Myocyte (in vitro differentiated cells): ENCODE measurements at places on chromosomes 6 and 20. TPM values are rescaled to one million over a fixed set of nuclear protein-coding genes. Genes with fewer than 3 reads are reported as not detected.

GRCh38 chr6:90008189-90008907 is 114.1 kb downstream of the GJA10 start:
- no peak for DNase-seq

DNA sequence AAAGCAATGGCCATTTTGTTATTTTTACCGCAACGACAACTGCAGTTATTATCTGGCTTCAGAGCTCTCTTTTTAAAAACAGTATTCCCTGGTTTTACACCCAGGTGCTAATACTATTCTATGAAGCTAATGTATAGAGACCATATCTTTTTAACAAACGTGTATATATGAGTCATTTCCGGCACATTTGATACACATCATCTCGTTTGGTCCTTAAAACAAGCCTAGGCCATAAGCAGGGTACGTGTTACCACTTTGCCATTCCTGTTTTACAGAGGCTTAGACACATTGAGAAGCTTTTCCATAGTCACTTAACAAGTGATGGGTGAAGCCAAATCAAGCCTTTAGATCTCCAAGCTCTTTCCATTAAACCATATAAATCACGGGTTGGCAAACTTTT is 5.5 kb downstream of the TRAF3IP2 start:
- no peak for DNase-seq

OVOL2 gene
- total RNA-seq: not detected in 2 replicates

DNA sequence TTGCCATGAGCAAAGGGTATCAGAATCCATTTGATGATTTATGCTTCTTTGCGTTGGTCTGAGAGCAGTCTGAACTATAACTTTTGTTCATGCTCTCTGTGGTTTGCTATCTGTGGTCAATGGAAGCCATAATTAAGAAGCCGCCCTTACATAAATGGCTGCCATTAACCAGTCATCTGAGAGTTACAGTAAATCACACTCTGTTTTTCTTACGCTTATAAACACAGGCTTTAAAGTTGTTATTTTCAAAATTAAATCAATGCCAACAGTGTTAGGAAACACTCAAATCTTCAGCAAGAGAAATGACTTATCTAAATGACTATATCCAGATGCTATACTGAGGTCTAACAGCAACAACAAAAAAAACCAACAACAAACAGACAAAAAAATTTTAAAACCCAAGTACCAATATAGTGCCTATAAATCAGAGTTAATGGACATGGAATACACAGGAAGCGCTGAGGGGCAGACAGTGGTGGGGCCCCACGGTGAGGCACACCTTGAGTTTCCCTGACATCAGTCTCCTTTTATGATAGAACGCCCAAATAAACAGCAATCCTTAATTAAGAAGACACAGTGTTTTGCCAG is 108.0 kb upstream of the C6orf118 start:
- DNase-seq: no peak

SLC35F1 gene
- not detected in 2 replicates for total RNA-seq

NDUFAF5 gene
- total RNA-seq: 22.5 and 24.2 TPM in 2 replicates

EFCAB8 gene
- 0.83 TPM in 1 of 2 replicates, not detected in the other for total RNA-seq

- DNase-seq: no peak
Measured at GRCh38 chr6:136809091-136809860, 13.1 kb upstream of the PEX7 start.

- no peak for DNase-seq
Measured at GRCh38 chr6:121223212-121223611, 111.1 kb downstream of the TBC1D32 start.

DNA sequence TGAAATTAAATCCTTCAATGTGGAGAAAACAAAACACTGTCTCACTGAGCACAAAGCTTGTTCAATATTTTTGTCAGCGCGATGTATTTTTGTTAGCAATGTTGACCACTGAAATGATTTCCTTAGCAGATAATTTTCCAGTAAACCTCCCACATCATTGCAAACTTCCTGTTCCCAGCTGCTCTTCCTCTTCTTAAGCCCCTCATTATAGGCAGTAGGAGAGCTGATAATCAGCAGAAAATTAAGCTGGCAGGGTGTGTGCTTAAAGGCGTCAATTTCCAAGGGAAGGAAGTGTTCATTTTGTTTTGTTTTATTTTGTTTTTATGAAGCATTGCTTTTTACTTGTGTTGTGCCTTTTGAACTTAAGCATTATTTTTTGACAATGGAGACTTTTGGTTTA is 29.1 kb upstream of the TMEM14A start:
- no peak for DNase-seq

SALL4 gene
- not detected in 2 replicates for total RNA-seq

- DNase-seq: no peak
Measured at GRCh38 chr6:163252061-163252591, 162.4 kb upstream of the QKI start.

DNA sequence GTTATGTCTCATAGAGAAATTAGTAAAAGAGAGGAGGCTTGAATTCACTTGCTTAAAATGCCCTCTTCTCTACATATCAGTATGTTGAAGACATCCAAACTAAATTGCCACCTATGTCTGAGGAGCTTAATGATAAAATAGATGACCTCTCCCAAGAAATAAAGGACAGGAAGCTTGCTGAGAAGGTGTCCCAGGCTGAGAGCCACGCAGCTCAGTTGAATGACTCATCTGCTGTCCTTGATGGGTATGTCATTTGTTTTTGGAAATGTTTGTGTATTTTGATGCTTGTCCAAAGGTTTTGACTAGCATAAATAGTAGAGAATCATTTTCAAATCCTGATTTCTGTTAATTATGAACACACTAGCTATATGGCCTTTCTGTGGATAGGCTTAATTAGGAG is 307.7 kb downstream of the ARHGAP18 start:
- no peak for DNase-seq

GRCh38 chr6:25179051-25179778 is 100.0 kb upstream of the CARMIL1 start:
- DNase-seq: peak; percentile 67

DNA sequence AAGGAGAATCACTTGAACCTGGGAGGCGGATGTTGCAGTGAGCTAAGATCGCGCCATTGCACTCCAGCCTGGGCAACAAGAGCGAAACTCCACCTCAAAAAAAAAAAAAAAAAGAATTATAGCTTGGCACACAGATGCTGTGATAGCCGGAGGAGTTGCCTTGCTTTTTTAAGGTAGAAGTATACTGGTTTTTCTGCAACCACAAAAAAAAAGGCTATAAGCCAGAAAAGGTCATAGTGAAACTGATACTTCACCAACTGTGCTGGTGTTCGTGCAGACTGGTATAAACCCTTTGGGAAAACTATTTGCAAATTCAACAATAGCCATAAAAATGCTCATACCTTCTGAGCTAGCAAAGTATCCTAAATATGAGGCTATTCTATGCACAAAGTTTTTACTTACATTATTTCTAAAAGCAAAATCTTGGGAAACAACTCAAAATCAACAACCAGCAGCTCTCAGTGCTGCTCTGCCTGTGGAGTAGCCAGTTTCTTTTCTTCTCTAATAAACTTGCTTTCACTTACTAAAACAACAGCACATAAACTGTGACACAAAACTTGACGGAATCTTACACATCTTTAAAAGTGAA is 44.0 kb downstream of the B4GALT5 start:
- peak; percentile 40 for DNase-seq

COL21A1 gene
- 3.3 and 35.3 TPM in 2 replicates for total RNA-seq

- no peak for DNase-seq
Measured at GRCh38 chr20:36231331-36231730, 4.9 kb upstream of the AAR2 start.

DNA sequence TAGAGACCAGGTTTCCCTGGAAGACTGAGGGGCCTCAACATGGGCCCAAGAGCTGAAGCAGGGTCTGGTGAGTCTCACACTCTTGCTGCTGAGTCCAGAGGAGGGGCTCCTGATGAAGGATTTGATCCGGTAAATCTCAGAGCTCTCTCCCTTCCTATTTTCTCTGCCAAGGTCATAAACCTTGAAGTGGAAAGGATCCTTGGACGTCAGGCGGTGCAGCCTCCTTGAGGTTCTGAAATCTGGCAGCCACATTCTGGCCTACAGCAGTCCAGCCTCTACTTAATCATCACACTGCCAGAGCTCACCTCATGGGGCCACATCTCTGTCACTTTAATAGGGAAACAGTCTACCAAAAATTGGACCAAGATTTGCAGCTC is 24.0 kb downstream of the ACSS1 start:
- no peak for DNase-seq

GRCh38 chr20:60070791-60071190 is 112.6 kb downstream of the CDH26 start:
- no peak for DNase-seq

GRCh38 chr20:59191036-59191755 is 27.6 kb downstream of the ZNF831 start:
- DNase-seq: no peak

- DNase-seq: peak; percentile 62
Measured at GRCh38 chr6:106512048-106512967, 117.0 kb downstream of the RTN4IP1 start.

- DNase-seq: peak; percentile 37
Measured at GRCh38 chr6:111661541-111662061, 55.9 kb upstream of the TRAF3IP2 start.

MCCD1 gene
- total RNA-seq: not detected in 2 replicates
